ENCODE measurements at places on chromosomes 2 and 18. TPM values are rescaled to one million over a fixed set of nuclear protein-coding genes. Genes with fewer than 3 reads are reported as not detected.

DNA sequence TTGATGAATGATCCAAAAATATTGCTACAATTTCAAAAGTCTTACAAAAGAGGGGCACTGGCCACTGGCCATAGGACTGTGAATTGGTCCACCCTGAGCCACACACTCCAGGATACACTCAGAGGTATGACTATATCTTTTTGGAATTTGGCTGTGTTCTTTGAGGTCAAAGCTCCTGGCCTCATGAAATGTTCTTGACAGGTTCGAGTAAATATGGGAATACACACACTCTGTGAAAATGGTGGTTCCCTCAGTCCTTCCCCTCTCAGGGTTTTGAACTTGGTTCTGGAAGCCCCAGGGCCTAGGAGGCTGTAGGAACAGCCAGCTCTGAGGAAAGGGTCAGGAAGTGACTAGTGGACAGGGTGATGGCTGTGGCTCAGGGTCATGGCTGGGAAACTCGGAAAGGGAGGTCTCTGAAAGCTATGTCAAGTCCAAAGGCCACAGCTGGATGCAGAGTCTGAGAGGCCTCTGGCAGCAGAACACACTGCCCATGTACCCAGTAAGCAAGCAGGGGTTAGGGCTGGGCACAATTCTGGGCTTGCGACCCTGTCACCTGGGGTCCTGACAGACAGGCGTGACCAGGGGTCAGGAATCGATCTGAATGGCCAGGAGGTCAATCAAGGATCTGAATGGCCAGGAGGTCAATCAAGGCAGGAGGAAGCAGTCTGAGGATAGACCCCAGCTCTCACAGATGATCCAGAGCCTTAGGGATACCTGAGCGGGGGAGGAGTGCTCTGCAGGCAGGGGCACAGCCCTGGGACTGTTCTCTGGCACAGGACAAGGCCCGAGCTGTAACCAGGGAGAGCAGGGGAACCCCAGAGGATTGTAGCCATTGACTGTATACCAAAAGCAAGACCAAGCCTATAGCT is 223.4 kb upstream of the SMAD2 start:
- DNase-seq = no peak

DNA sequence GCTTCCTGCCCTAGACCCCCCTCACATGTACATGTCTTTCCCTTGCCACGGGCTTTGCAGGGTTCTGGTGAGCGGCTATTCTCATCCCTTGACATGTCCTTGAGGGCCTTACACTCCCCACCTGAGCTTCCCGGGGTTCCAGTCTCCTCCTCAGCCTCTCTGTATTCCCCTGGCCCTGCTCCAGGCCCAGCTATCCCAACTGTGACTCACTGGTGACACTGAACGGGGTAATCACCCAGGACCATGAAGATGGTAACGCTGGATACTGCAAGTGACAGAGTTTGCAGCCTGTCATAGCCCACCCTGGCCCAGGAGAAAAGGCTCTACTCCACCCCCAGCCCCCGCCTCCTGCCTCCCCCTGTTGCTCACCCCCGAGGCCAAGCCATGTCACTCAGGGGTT is 27.3 kb downstream of the KIF3C start:
- DNase-seq = no peak

Gene CHST9
- 0.21 TPM for total RNA-seq

GRCh38 chr2:182972548-182972942 is 65.7 kb downstream of the NCKAP1 start:
- DNase-seq = no peak

Gene PDK1
- total RNA-seq = 24.2 TPM

DNA sequence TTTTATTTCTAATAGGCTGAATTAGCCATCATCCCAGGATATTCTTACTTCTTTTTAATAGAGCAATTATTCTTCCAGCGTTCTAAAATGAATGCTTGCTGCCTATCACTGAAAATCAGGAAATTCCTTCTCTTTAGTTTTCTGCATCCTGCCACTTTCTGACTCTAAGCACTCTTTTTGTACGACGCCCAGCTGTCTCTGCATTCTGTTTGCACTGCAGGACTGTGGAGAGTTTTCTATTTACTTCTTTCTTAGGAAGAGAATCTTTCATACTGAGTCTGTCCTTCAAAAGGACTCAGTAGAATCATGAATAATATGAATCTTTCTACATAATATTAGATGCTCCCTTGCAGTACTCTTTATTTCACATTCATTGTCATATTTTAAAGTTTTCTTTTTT is 360.4 kb upstream of the DSEL start:
- no peak for DNase-seq

Gene EVX2
- not detected for total RNA-seq

Gene DNAJC5G
- not detected for total RNA-seq

Gene C2orf66
- total RNA-seq = not detected

Gene C2orf78
- not detected for total RNA-seq

Gene GALM
- 1.4 TPM for total RNA-seq

DNA sequence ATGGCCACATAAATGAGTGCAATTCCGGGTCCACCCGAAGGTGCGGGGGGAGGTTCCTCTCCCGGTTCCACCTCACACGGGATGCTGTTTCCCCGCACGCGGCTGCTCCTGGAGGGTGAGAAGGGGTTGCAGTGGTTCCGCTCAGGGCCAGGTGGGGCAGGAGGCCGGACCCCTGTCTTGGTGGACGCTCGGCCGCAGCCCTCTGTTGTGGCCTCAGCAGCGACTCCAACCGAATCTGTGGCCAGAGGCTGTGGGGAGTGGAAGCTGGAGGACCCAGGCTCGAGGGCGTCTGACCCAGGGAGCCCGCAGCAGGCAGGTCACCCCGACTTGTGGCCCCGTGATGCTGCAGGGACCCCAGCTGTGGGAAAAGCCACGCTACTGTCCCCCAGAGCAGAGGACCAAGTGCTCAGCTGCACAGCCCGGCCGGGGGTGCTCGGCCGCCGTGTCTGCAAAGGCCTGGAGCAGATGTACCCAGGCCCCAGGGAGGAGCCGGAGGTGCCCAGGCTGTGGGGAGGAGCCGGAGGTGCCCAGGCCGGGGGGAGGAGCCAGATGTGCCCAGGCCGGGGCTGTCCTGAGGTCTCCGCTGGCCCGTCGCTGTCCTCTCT is 83.9 kb downstream of the RTP5 start:
- DNase-seq = no peak

- DNase-seq = no peak
These were observed 228.6 kb upstream of the DOK6 start for GRCh38 chr18:69172046-69172445.

Gene TDRD15
- total RNA-seq = not detected

DNA sequence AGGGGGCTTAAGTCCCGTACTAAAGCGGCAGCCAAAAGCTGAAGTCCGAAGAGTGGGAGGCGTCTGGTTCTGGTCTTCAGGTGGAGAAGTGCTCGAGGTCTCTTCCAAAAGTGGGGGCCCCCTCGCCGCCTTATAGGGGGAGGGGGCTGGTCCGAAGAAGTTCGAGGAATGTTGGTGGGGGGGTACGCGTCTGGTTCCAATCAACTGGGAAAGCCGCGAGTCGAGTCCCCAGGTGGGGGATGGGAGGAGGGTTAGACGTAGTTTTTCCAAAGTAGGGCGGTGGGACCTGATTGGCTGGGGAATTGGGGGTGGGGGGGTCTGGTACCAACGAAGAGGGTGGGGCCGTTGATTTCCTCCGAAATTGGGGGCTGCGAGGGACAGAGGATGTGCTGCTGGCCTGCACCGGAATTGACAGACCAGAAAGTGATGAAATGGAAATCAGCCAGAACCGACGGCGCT is 594 bp downstream of the ITM2C start:
- DNase-seq = no peak

DNA sequence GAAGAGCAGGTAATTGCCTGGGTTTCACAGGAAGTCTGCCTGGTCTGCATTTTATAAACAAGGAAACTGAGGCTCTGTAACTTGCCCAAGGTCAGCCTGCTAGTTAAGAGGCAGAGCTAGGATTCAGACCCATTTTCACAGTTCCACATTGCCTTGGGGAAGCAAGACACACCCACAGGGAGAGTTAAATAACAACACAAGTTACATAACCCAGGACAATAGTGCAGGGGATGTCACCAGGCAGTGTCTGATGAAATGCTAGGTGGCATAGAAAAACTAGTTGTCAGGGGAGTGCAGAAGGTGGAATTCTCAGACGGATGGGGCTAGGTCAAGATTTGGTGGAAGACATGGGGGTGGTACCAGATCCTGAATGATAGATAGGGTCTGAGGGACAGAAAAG is 69.7 kb downstream of the PRKCE start:
- no peak for DNase-seq

- no peak for DNase-seq
These were observed 125.9 kb downstream of the MAP4K4 start for GRCh38 chr2:101823347-101823791.

DNA sequence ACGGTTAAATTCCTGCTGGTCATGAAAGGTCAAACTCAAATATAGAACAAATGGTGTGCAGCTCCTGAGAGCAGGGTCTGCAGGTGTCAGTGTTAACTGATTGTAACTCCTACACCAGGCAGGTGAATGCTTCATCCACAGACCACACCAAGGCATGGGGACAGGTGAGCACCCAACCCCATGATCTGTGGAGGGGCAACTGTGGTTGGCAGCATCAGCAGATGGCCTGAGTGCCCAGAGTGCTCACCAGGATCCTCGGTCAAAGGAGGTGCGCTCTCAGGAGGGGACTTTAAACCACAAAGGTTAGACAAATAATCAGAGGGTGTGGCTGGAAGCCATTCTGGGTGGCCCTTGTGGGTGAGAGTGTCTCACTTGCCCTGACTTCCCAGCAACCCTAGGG is 44.5 kb downstream of the PTGR3 start:
- no peak for DNase-seq

DNA sequence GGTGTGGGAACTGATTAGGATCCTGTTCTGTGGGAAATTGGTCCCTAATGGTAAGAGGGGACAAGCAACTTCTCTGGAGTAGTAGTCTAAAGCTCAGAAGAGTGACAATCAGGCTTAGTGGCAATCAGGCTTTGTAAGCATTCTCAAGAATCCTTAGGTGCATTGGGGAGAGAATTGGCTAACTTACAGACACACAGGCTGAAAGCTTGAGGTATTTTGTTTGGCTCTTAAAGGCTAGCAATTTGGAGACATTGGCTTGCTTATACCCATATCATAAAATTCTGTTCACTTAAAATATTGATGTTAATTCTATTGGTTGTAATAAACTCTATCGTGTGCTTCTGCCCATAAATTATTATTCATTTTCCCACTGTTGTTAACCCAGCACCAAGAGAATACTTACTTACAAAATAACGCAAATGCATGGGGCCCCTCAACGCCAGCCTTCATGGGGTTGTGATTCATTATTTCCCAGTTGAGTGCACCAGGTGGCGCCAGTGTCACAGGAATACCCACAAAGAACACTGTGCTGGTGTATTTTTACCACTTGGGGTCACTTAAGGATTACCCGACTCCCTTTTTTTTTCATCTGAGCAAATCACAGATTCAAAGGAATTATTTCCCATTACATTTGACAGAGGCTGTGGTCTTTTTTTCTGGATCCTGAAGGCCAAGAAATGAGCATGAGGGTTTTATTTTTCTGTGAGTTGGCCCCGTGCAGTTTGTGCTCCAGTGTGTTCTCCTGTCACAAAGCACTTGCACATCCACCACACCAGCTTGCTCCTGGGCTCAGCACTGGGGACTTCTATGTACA is 45.5 kb downstream of the DDX1 start:
- no peak for DNase-seq

DNA sequence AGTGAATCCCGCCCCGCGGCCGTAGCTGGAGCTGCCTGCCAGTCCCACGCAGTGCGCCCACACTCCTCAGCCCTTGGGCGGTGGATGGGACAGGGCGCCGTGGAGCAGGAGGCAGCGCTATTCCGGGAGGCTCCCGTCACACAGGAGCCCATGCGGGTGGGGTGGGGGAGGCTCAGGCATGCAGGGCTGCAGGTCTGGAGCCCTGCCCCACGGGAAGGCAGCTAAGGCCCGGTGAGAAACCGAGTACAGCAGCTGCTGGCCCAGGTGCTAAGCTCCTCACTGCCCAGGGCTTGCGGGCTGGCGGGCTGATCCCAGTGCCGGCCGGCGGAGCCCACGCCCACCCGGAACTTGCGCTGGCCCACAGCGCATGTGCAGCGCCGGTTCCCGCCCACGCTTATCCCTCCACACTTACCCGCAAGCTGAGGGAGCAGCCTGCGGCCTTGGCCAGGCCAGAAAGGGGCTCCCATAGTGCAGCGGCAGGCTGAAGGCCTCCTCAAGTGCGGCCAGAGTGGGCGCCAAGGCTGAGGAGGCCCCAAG is 1152.8 kb upstream of the CELF4 start:
- no peak for DNase-seq

DNA sequence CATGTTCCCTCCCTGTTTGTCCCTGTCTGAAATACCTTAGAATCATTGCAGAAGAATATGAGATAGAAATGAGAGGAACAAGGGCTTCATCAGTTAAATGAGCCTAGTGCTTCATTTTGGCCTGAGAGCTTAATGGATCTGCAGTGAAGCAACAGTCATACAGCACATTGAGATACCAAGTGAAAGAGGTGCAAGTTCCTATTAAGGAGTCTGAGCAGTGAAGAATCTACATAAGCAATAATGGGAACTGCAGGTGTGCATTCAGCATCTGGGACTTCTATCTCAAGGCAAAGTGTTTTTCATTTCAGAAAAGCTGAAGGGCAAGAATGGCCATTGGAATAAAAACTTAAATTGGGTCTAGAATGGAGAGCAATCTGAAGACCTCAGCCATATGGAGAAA is 323.2 kb upstream of the SLC39A10 start:
- DNase-seq = no peak

Gene GALNT14
- not detected for total RNA-seq

Gene SKA1
- not detected for total RNA-seq

Gene SP5
- 2.8 TPM for total RNA-seq

DNA sequence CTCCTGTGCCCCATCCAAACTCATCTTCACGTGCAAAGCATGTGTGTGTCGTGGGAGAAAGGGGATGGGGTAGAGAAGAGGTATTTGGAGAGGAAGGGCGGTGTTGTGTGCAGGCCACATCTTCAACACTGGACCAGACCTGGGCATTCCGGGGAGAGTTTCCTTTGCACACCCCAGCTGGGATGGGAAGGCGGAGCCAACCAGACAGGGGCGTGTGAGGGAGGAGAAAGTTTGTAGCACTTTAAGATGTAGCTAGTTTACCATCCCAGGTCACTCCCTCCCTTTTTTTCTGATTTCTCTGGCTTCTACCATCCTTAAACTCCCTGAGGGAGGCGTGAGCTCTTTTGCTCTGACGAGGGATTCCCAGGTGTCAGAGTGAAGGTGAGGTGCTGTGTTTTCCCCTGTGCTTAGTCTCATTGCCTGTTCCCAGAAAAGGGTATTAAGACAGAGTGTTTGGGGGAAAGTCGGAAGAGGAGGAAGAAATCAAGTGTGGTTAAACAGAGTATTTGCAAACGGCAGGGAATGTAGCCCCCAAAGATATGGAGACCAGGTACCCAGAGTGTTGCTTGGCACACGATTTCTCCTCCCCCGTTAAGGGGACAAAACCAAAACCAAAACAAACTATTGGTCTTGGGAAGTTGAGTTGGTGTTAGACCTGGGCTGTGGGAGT is 1.6 kb downstream of the SETBP1 start:
- DNase-seq = no peak

DNA sequence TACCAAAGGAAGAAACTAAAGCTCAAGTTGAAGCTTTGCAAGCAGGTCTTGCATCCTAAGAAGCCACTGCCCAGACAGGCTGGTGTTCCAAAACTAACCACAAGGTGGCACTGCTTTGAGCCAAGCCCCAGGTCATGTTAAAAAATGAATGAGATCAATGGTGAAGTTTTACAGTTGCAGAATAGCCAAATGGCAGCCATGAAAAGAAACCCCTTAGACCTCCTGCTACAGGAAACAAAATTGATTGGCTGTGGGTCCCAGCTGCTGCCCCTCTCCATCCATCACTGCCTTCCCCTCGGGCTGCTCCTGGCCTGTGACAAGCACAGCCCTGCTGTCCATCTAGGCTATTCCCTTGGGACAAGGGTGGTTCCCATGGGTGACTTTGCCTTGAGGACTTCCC is 20.7 kb upstream of the MREG start:
- no peak for DNase-seq

- no peak for DNase-seq
These were observed 513.3 kb downstream of the LRRTM4 start for GRCh38 chr2:77008853-77009252.

Gene DOCK10
- total RNA-seq = 30.9 TPM

Measured in ascending aorta (tissue), 2 donors.